ENCODE measurements at places on chromosomes 12 and 14.

GRCh38 chr12:206746-207440 is 7.1 kb downstream of the SLC6A12 start:
- DNase-seq = no peak

GRCh38 chr14:91238661-91239060 is 5.8 kb downstream of the GPR68 start:
- DNase-seq = no peak

DNA sequence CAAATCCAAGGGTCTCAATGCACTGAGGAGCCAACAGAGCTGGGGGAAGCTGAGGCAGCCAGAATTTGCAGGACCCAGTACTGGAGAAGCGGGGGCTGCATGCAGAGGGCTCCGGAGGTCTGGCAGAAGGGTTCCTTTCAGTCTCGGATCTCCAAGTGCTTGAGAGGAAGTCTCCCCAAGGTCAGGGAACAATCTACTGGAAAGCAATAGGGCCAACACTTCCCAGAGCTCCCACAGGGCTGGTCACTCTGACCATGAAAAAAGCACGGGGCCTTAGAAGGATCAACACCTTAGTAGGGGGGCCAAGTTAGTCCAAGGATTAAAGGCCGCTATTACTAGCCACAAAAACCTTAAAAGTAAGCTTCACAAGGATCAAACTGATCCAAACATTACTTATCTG is 31.7 kb downstream of the SPPL3 start:
- no peak for DNase-seq

- DNase-seq = no peak
Observed at GRCh38 chr12:65725376-65725775, 98.9 kb upstream of the HMGA2 start.

DNA sequence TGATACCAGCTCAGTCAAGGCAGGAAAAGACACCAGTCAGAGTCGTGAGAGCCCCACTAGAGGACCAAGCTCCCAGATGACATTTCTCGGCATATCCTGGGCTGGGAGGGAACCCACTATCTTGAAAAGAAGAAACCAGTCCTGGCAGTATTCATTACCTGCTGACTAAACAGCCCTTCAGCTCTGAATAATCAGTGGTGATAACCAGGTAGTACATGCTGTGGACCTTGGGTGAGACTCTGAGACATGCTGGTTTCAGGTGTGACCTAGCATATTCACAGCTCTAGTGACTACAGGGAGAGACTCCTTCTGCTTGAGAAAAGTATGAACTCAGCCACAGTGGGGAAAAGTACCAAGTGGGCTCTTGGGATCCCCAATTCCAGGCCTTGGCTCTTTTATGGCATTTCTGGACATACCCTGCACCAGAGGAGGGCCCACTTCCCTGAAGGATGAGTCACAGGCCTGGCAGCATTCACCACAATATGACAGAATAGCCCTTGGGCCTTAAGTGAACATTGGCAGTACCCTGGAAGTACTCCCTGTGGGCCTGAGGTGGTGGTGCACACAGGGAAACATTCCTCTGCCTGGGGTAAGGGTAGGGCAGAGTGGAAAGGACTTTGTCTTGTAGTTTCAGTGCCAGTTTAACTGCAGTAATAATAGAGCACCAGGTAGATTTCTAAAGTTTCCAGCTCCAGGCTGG is 82.6 kb upstream of the SLC38A4 start:
- no peak for DNase-seq

GRCh38 chr12:93776581-93777018 is 99.4 kb downstream of the CRADD start:
- no peak for DNase-seq

DNA sequence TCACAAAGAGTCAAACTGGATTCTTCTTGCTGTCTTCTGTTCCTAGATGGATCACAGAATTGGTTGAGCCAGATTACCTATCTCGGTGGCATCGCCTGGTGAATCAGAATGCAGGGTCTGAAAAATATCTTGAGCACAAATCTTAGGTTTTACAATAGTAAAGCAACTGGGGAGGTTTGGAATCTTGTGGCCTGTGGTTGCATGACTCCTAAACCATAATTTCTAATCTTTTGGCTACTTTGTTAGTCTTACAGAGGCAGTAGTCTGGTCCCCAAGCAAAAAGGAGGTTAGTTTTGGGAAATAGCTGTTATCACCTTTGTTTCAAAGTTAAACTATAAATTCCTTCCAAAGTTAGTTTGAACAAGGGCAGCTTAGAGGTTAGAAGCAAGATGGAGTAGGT is 1488.5 kb upstream of the FLRT2 start:
- DNase-seq = no peak

DNA sequence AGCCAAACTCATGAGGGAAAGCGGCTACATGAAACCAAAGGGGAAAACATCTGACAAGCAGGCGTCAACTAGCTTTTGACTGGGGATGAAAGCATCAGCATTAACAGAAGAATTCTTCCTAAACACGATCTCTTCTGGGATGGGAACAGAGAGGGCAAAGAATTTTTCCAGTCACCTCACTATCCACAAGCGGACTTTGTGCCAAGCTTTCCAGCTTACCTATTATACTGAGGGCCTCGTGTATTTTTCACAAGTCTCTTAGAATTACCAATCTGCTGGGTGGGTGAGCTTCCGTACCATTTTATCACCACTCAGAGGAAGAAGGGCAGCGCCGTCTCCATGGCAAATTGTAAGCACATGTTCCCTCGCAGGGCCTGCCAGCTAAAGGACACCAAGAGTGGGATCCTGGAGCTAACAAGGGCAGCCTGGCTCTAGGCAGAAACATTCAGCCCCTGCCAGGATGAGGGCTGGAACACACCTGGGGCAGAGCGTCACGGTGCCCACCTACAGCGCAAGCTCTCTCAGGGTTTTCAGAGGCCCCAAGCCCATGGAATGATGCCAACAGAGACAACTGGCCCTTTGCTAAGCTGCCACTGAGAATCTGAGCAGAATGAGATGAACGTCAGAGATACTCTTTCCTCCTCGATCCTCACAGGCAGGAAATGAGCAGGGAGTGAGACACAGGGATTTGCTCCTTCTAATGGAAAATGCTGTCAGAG is 74.6 kb downstream of the CHGA start:
- DNase-seq = no peak

DNA sequence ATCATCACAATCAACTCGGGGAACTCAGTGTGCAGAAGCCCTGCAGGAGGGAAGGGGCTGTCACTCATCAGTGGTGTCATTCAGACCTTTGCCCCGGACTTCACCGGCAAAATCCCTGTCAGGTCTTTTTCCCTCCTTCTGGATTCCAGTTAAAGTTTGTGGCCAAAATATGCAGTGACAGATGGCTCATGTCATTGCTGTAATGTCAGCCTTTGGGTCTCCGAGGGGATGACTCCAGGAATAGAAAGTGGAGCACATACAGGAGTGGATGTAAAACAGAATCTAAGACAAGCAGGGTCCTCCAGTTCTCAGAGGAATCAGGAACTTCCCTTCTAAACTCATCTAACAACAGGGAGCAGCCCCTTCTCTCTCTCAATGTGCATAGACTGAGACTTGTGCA is 130.3 kb upstream of the RASSF8 start:
- DNase-seq = no peak

GRCh38 chr12:41468341-41468740 is 280.2 kb downstream of the PDZRN4 start:
- DNase-seq = no peak

DNA sequence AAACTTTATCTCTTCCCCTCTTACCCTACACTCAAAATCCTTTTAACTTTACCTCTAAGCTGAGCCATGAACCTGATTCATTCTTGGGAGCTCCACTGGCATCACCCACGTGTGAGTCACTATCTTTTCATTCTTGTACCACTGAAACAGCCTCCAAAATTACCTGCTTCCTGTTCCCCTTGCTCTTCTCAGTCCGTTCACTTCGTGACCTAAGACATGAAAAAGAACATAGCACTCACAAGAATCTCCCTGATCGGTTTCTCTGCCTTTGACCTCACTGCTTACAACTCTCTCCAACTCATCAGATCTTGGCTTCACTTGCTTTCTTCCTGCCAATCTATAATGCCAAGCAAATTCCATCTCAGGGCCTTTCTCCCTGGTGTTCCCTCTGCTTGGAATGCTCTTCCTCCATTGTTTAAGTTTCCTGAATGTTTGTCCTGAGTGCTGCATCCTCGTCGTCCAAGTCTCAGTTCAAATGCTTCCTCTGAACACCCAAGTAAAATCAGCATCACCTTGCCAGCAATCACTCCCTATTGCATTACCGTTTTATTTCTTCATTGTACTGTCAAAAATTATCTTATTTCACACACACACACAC is 9.2 kb downstream of the GLIPR1 start:
- no peak for DNase-seq

- DNase-seq = no peak
Observed at GRCh38 chr14:27546111-27546510, 948.3 kb upstream of the NOVA1 start.

DNA sequence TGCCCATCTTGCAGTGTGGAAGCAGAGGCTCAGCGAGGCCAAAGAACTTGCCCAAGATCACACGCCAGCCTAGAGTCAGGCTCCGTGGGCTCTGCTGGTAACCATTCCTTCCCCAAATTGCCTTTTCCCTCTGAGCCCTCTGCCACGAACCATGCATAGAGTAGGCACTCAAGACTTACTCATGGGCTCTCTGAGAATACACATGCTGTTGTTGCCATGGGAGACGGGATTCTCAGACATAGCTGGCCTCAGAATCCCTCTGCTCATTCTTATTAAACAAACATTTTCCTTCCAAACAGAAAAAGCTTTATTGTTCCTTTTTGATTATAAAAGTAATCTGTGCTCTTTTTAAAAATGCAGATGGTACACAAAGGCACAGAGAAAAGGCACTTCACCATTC is 52.5 kb upstream of the WSCD2 start:
- no peak for DNase-seq

- no peak for DNase-seq
Observed at GRCh38 chr12:46360908-46361666, 11.5 kb downstream of the SLC38A2 start.

GRCh38 chr14:75361751-75362433 is 65.9 kb upstream of the JDP2 start:
- no peak for DNase-seq

DNA sequence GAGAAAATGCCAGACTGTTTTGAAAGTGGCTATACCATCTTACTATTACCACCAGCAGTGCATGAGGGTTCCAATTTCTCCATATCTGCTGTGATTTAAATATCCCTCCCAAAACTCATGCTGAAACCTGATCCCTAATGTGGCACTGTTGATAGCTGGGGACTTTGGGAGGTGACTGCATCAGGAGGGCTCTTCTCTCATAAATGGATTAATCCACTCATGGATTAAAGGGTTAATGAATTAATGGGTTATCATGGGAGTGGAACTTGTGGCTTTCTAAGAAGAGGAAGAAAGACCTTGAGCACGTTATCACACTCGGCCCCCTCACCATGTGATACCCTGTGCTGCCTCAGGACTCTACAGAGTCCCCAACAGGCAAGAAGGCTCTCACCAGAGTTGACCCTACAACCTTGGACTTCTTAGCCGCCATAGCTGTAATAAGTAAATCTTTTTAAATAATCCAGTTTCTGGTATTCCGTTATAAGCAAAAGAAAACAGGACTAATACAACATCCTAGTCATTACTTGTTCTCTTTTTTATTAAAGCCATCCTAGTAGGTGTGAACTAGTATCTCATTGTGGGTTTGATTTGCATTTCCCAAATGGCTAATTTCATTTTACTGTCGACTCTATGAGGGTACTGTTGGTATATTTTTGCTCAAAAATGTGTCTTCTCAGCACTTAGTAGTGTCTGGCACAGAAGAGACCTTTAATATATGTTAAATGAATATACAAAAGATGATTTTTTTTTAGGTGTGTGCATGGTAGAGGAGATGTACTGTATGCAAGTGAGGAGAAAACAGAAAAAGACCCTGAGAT is 14.3 kb downstream of the PPP1R12A start:
- no peak for DNase-seq

DNA sequence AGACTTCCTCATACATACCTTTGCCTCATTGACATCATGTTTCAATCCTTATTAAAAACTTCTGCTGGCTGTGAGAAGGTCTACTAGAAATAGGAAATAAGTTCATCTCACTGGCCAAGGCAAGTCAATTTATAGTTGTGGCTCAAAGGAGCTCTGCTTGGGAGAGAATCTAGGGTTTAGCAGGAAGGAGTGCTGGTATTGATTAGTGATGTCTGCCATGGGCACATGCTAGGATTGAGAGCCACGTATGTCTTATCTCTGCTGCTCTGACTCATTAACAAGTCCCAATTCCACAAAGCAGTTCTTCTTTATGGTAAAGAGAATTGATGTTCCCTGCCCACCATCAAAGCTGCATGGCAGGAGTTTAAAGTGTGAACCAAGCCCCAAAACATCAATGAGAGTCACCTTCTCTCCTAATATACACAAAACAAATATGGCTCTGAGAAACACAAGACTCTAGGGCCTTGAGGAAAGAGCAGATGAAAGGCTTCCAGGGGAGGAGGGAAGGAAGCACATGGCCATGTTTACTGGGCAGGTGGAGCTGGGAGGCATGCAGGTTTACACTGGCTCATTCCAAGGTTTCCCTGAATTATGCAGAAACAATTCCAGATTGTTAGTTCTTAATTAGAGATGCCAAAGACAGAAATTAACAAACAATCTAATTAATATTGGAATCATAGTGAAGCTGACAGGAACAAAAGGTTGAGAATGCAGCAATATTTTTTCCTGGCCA is 931.9 kb upstream of the TMEM132C start:
- no peak for DNase-seq

DNA sequence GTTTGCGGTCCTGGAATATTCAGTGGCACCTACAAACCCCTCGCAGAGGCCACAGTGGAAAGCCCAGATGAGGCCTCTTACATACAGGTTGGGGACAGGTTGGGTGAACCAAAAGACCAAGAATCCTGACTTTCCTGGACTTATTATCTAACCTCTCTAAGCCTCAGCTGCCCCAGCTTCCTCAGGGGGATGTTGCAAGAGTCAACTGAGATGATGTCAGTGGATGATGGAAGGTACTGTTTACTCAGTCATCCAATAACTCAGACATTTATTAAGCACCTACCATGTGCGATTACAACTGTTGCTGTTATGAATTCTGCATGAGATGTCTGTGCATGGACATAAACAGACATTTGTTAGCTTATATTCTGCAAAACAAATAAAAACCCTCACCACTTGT is 72.8 kb downstream of the RFX4 start:
- DNase-seq = no peak

DNA sequence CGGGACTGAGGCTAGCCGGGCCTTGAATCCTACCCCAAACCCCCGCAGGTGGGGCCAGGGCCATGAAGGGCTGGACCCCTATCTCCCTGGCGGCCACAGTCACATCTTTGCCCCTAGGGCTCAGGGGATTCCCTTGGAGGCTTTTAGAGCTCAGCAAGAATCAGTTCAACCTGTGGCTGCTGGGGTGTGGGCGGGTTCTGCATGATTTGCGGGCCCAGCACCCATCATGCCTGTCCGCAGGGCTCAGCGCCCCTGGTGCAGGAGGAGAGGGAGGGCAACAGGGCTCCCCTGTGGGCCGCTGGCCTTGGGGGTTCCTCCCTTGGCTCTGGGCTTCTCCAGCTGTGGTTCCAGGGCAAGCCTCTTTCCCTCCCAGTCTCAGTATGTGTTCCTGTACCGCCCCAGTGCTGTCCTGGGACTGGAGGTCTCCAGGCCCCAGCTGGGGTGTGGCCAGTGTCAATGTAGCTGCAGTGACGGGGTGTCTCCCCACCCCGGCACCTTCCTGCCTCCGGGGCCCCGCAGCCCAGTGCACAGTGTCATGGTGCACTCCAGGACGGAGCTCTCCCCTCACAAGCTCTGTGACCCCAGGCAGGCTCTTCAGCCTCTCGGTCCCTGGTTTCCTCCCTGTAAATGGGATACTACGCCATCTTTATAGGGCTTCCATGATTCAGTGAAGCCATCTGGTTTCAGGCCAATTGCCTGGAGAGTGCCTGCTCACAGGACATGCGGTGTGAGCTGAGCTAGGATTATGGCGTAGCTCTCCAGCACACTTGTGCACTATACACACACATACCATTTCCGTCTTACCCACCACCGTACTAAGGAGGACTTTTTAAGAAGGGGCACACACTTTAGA is 9.9 kb upstream of the LBHD2 start:
- no peak for DNase-seq
